ENCODE measurements at places on chromosomes 1 and 21.

DNA sequence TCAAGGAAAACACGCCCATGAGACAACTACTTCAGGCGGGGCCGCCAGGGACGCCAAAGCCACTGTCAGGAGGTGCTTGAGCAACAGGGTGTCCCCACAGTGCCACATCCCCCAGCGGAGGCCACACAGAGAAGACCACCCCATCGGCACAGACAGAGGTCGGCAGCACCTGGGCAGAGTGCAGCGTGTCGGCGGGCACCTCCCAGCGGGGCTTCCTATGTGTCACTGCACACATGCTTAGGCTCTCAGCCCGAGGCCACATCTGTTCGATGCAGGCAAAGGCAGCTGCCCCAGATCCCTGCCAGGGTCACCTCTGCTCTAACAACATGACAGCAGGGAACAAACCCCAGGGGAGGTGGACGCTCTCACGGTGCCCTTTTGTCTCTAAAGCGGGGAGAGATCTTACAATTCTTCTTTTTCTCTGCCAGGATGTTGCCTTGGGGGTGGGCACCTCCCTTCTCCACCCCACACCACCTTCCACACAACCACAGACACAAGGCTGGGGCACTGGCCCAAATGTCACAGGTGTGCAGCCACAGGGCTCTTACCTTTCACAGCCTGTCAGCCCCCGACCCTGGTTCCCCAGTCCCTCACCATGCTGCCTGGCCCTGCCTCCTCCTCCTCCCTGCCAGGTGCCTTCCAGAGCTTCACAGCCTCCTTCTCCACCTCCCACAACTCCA, 4.2 kb downstream of the KRTAP10-8 start:
- no peak for DNase-seq

GRCh38 chr1:4132352-4133296, 232.6 kb upstream of the C1orf174 start:
- DNase-seq: no peak

DNA sequence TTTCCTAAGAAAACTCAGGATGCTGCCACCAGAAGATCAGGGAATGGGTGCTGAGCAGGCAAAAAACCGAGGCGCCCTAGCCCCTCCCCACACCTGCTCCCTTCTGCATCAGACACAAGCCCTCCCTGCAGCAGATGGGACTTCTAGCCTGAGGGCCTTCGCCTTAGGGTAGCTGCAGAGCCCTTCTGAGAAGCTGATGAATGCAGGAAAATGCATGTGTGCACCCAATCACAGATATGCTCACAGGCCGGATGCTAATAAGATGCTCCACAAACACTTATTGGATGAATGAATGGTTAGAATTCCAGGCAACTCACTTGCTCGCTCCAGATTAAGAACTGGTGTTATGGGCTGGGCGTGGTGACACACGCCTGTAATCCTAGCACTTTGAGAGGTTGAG, 6.8 kb upstream of the C1orf210 start:
- DNase-seq: no peak

- DNase-seq: no peak
Observed at GRCh38 chr21:44414291-44415072, 40.8 kb upstream of the LRRC3 start.
